ENCODE measurements at places on chromosomes 2 and 18.
A peak's percentile ranks its signal among the peaks of the same experiment; 100 is the strongest.

DNA sequence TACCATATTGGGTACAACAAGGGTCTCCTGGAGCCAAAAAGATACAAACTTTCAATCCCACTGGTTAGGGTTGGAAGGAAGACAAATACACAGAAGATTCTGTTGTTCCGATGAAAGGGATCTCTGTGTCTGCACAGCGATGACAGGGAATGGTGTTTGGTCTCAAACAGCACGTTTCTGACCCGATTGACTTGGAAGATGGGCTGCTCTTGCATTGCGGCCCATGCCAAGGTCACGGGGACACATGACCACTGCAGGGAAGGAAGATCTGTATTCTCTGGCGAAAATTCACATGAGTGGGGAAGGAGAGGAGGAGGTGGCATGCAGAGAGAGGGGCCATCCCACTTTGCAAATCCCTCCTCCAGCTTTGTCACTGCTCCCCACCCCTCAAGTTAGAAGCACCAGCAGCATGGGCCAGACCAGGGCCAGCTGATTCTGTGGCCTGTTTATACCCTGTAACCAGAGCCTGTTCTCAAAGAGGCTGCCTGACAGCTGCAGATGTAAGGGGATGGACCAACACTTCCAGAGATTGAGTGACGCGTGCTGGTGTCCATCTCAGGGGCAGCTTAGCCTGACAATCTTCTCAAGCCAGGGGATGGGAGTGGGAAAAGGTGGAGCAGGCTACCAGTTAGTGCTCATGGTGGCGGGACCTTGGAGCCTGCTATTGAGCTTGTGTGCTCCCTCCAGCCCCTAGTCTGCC lies 57.2 kb downstream of the TNP1 start:
- no peak for DNase-seq

DNA sequence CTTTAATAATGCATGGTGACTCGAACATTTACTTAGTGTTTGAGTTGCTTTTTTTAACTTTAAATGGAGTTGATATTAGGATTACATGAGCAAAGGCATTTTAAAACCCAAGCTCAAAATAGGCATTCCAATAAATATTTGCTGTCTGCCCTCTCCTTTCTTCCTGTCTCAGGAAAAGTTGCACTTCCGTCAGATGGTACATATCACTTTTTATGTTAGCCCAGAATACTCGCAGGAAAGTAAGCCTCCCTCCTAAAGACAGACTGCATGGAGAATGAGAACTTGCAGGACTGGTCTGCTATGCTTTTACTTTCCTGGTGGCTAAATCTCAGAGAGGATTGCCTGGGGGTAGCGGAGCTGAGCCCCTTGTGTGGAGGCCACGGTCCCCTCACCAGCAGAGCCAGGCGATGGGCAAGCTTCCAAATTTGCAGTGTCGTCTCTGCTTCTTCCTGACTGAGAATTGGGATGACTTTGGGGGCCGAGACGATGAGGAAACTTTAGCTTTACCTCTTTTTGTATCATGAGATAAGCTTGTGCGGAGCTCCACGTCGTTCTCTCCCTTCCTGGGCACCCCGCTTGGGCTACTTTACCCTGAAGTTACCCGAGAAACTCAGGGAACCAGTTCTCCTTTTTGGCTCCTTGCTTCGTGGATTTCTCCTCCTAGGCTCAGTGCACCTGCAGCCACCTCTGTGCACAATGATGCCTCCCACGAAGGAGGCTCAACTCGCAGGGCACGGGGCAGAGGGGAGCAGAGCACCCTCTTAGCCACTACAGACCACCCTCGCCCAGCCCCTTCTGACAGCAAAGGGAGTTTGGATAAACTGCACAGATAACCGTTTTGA lies 223.3 kb downstream of the SH3RF3 start:
- no peak for DNase-seq

DNA sequence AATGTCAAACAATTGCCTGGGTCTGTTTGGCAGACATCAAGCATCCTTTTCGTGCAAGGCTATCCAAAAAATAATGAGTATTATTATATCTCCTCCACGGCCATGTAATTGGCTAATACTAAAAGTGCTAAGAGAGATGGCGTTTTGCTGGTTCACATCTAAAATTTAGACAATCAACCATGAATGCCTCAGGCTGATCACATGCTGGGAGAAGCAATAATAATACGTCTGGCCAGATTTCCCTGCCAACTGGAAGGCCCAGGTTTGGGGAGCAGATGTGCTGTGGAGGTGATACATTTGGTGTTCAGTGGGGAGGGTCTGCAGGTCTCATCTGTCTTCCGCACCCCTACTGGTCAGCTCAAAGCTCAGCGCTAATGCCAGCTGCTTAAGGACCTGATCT lies 60.3 kb upstream of the CREB1 start:
- DNase-seq: no peak

- no peak for DNase-seq
These were observed 137.8 kb downstream of the PIK3C3 start for GRCh38 chr18:42092848-42093247.

GRCh38 chr2:202035089-202035940 lies 1.7 kb downstream of the FZD7 start:
- DNase-seq: no peak

- DNase-seq: no peak
These were observed 433.0 kb upstream of the REG3G start for GRCh38 chr2:78592491-78592890.

- DNase-seq: no peak
These were observed 488.7 kb upstream of the TCF4 start for GRCh38 chr18:56076723-56077122.

GRCh38 chr2:23483791-23484190 lies 98.8 kb downstream of the KLHL29 start:
- DNase-seq: no peak

DNA sequence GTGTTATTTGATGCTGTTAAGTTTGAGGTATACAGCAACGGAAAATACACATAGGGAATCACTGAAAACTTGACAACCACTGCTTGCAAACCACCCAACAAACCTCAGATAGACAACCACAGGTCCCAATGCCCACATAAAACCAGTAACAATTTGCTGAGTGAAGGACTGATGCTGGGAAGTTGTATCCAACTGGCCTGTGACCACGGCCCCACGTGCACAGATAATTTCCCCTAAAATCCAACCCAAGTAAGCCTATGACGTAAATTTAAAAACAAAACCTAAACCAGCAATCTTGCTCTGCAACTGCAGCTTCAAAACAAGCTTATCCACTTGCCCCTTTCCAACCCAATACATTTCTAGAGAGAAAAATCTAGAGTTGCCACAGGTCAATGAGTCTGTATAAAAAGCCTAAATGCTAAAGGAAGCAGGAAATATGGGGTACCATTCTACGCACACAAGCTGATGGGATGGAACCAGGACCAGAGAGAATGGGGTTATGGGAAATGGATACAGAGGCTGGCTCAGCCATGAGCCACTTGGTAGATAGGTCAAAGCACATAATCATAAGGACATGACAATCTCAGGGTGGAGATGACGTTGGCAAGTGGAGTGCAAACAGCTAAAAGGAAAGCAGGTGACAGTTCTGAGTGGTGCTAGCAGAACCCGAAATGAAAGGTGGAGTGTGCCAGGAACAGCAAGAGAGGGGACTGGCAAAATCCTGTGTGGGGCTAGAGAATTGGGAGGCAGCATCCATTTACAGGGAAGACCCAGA lies 27.8 kb upstream of the CREB1 start:
- peak; percentile 30 for DNase-seq

DNA sequence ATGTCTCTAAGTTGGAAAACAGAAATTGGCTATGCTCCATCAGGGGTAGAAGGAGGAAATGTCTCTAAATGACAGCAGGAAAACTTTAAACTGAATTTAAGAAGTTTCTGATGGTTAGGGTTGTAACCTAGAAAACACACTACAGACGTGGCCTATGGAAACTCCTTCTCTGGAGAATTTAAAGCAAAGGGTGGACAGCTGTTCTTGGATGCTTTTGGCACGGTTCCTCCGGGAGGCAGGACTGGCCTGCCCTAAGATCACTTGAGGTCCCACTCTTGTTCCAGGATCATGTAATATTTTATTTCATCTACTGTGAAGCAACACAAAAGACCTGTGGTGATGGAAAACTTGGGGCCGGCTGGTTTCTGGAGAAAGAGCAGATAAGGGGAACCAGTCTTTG lies 77.0 kb downstream of the NRP2 start:
- DNase-seq: no peak

- DNase-seq: no peak
These were observed 149.6 kb upstream of the SMAD7 start for GRCh38 chr18:49100226-49100968.

DNA sequence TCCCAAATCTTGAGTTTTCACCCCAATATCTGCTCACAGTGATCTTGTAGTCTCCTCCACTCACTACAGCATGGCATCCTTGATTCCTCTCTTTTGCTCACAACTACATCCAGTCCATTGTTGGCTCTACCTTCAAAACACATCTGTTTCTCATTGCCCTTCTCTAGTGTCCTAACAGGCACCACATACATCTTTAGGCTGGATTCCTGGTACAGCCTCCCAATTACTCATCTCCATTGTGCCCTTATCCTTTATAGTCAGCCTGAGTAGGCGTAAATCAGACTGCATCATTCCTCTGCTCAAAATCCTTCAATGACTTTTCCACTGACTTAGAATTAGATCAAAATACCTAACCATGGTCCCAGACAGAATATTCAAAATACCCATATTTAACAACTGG lies 10.7 kb upstream of the TAF1B start:
- DNase-seq: no peak

DNA sequence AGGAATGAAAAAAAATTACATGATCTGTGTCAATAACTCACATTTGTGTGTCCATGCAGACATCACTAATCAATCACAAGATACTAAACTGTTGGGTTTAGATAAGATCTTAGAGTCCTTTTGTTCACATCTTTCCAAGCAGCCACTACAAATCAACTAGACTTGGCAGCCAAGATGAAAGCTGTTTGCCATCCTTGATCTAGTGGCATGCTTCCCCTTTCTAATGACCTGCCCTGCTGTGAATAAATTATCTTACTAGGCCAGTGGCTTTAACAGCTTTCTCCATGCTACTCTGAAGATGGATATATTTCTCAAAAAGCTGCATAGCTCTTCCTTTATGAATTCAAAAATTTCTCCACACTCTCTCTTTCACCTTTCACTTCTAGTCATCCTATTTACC lies 1338.0 kb upstream of the ACVR2A start:
- no peak for DNase-seq

DNA sequence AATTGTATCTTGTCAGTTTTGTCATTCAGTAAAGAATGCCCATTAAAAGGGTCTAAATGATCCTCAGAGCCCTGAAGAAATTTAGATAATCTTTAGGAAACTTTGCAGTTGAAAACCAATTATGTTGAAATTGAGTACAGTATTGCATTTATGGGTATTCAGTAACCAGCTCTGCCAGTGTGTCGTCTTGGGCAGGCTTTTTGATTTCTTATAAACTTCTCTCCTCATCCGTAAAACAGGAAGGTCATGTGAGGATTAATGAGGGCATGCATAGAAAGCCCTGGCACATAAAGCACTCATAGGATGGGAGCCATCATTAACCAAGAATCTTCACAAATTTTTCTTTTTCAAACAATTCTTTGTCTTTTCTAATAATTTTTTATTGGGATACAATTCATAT lies 14.8 kb downstream of the PNO1 start:
- peak; percentile 46 for DNase-seq

- no peak for DNase-seq
These were observed 79.7 kb downstream of the GREB1L start for GRCh38 chr18:21321711-21322110.

DNA sequence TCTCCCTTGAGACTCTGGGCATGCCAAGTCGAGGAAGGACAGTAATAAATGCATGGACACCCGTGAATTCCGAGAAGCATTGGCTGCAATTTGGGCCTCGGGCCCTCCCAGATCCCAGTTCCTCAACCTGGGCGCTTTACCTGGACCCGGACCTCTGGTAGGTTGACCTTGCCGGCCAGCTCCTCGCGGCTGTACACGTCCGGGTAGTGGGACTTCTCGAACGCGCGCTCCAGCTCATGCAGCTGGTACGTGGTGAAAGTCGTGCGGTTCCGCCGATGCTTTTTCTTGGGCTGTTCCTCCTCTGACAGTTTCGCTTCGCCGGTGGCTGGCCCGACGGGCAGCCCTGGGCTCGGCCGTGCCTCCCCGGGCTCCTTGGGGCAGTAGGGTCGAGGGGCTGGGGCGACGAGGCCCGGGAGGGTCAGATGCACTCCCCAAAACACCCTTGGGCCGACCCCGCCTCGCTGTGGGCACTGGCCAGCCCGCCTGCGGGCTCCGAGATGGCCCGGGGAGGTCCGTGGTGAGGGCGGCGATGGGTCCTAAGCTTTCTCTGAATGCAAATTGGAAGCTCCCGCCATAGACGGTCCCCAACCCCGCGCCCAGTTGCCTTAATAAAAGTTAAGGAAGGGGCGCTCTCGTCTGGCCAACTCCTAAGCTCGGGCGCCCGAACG lies 899 bp downstream of the RAX start:
- DNase-seq: no peak

- no peak for DNase-seq
These were observed 29.1 kb upstream of the CSRNP3 start for GRCh38 chr2:165440367-165440766.

DNA sequence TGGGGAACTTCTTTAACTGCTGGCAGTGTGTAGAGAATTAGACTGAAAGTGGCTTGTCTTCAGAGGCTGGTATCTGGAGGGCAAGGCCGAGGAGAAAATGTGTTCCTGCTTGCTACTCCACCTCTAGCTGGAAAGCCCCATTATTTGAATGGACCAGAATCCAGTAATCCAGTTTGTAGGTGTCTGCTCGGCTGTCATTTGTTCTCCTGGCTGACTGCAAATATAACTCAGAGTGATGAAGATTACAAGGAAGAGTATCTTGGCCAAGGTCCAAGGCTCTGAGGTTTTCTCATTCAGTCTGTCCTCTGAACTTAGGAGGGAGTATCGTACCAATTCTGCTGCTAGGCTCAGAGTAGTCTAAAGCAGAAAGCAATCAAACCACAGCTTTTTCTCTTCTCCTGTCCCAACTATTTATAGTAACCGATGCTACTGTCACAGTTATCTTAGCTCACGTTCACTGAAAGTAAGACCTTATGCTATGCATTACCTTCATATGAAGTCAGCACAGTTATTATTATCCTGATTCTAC lies 228.6 kb downstream of the SETBP1 start:
- no peak for DNase-seq

- no peak for DNase-seq
These were observed 498.4 kb downstream of the STK39 start for GRCh38 chr2:167749016-167749415.

DNA sequence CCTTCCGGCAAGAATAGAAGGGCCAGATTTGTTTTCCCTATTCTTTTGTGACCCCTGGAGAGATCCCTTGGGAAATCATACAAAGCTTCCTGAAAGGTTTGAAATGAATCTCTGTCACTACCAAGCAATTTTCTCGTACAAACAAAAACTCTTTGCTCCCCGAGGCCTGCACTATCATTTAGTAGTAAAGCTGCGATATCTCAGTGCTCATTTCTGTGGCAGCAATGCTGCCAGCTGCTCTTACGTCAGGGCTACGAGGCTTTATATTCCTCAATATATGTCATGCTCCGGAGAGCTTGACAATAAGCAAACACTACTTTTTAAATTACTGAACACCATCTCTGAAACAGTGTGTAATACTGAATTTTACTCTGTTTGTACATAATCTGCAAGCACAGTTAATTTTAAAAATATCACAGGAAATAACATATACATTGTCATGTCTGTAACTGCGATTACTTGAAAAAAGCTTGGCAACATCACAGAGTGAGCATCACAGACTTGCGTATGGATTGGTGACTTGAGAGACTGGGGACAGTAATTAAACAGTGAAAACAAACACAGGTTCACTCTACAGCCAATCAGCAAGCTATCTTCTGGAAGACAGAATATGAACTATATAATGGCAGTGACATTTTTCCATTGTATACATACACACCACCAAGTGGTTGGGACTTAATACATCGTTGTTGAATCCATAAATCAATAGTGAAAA lies 403.3 kb upstream of the NETO1 start:
- no peak for DNase-seq
